ENCODE measurements at places on chromosomes 2 and 18. TPM values are rescaled to one million over a fixed set of nuclear protein-coding genes. Genes with fewer than 3 reads are reported as not detected.

The SLC11A1 gene
- total RNA-seq: 1.7 TPM

The DYSF gene
- total RNA-seq: 5.5 TPM

The ACYP2 gene
- total RNA-seq: 5.7 TPM

DNA sequence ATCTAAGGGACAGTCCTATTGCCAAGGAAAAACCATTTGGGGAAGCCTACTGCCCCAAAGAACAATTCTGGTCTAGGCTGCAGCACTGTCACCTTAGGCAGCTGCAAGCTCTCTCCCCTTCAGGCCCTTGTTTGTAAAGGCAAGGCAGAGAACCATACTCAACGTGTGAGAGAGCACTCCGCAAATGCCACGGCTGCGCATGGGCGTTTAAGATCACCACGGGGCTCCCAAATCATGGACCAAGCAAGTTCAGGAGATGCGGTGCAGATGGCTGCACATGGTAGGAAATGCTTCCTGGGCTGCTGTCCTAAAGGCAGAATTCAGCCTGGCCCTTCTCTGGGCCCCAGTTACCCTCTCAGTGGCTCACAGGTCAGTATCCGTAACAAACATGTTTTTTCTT lies 15.5 kb downstream of the ERFE start:
- H3K27me3 ChIP-seq: no peaks in the 10 kb centered on the region
- H3K27ac ChIP-seq: no peak overlapping the region
- peaks cover 13% of the 10 kb centered on the region for H3K36me3 ChIP-seq
- peaks cover 16% of the 10 kb centered on the region for H3K4me1 ChIP-seq
- H3K4me3 ChIP-seq: no peak overlapping the region

DNA sequence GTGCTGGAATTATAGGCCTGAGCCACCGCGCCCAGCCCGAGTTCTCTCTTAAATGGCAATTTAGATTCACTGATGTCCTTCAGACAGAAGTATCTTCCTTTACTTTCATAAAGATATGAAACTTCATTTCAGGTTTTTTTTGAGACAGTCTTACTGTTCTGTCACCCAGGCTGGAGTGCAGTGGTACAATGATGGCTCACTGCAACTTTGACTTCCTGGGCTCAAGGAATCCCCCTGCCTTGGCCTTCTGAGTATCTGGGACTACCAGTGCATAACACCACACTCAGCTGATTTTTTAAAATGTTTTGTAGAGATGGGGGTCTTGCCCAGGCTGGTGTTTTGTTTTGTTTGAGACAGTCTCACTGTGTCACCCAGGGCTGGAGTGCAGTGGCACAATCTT lies 13.2 kb downstream of the ITGB1BP1 start:
- no peak overlapping the region for H3K4me3 ChIP-seq
- H3K27ac ChIP-seq: no peak overlapping the region
- H3K36me3 ChIP-seq: peaks cover 5% of the 10 kb centered on the region
- no peaks in the 10 kb centered on the region for H3K27me3 ChIP-seq

- no peaks in the 10 kb centered on the region for H3K36me3 ChIP-seq
- no peaks in the 10 kb centered on the region for H3K4me1 ChIP-seq
- H3K4me3 ChIP-seq: no peak overlapping the region
- H3K27me3 ChIP-seq: no peaks in the 10 kb centered on the region
- DNase-seq: no peak
Observed at GRCh38 chr18:12458771-12459170, 51.0 kb downstream of the PRELID3A start.

- peaks cover 21% of the 10 kb centered on the region for H3K4me1 ChIP-seq
- H3K4me3 ChIP-seq: no peak overlapping the region
- H3K27me3 ChIP-seq: no peaks in the 10 kb centered on the region
- no peaks in the 10 kb centered on the region for H3K36me3 ChIP-seq
- no peak overlapping the region for H3K27ac ChIP-seq
Observed at GRCh38 chr2:69612200-69612599, 31.3 kb downstream of the AAK1 start.

DNA sequence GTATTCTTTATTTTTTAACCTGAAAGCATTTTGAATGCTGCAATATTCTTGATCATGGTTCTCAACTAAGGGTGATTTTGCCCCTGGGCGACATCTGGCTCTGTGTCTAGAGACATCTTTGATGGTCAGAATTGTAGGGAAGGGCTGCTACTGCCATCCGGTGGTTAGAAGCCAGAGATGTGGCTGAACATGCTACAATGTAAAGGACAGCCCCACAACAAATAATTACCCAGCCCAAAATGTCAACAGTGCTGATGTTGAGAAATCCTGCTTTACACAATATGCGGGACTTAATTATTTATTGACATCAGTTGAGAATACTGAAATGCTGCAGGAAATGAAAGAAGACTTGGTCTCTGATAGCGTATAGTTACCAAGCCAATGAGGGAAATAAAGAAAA lies 37.5 kb upstream of the SERPINB2 start:
- no peak overlapping the region for H3K27ac ChIP-seq
- no peak for DNase-seq
- H3K4me3 ChIP-seq: no peak overlapping the region
- H3K36me3 ChIP-seq: no peaks in the 10 kb centered on the region
- H3K4me1 ChIP-seq: no peaks in the 10 kb centered on the region

Measured in esophagus squamous epithelium (tissue), 5 donors.